Stromal cell of bone marrow (primary cell): ENCODE measurements at places on chromosomes 12 and 14.
A peak's percentile ranks its signal among the peaks of the same experiment; 100 is the strongest.

GRCh38 chr12:8828257-8829124 is 6.1 kb downstream of the A2ML1 start:
- DNase-seq, result no peak

DNA sequence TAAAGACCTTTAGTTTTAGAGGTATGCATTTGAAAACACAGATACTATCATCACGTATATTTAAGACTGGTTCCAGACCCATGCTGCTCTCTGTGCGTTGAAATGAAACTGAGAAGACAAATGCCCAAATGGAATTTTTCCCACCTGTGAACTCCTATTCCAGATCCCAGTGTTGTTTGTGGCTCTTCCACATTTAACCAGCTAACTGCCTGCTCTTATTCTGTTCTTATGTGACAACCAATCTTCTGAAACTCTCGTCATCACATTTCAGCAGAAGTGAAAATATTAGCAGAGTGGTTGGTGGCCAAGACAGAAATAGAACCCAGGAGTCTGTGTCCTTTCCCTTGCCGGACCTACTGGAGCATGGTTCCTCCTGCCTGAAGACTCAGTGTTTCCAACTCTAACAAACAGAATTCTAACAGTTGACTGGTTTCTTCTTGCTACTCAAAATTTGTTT is 460.2 kb downstream of the RAD51B start:
- DNase-seq, result no peak

GRCh38 chr12:78208092-78208491 is 377.4 kb downstream of the NAV3 start:
- DNase-seq, result no peak

- DNase-seq, result no peak
Observed at GRCh38 chr14:73245480-73246325, 8.4 kb downstream of the PAPLN start.

DNA sequence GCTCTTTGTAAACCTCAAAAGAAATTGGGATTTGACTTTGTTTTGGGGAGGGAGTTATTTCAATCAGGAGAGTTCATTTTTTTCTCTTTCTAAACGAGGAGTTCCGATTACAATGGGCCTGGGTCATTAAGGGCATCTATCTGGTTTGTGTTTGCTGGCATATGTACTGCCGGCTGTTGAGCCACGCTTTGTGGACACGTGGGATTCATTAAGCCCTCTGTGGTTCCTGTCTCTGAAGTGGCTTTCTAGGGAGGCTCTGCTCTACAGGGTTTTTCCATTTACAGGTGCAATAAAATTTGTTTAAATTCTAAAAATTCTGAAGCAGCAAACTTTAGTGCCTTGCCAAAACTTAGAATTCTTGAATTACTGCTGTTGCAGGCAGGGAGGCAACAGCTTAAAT is 57.9 kb downstream of the GNS start:
- no peak for DNase-seq

- no peak for DNase-seq
Observed at GRCh38 chr12:130846369-130846768, 7.3 kb upstream of the STX2 start.

GRCh38 chr12:12095021-12095420 is 24.3 kb downstream of the BCL2L14 start:
- DNase-seq, result no peak

DNA sequence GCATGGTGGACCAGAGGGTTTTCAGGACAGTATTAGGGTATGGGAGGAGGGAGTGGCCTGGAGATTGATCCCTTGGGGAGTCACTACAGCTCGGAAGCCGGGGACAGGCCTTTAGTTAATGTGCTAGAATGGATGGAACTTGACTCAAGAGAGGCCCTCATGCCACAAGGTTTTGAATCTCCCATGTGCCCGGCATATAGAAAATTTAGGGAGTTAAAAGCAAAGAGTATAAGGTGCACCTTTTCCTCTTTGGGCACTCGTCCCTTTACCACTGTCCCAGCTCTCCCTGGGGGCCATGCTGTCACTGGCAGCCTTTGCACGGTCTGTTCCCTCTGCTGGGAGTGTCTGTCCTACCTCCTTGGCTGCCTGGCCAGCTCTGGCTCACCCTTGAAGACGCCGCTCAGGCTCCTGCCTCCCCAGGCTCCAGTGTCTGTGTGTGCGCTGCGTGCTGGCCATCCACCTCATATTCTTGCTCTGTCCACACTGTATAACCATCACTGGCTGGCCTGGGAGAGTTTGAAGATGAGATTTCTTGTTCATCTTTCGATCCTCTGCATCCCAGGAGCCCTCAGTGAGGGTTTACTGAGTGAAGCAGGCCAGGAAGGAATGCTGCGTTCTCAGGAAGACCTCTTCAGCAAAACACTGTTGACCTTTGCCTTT is 161.3 kb downstream of the ZFP36L1 start:
- no peak for DNase-seq

DNA sequence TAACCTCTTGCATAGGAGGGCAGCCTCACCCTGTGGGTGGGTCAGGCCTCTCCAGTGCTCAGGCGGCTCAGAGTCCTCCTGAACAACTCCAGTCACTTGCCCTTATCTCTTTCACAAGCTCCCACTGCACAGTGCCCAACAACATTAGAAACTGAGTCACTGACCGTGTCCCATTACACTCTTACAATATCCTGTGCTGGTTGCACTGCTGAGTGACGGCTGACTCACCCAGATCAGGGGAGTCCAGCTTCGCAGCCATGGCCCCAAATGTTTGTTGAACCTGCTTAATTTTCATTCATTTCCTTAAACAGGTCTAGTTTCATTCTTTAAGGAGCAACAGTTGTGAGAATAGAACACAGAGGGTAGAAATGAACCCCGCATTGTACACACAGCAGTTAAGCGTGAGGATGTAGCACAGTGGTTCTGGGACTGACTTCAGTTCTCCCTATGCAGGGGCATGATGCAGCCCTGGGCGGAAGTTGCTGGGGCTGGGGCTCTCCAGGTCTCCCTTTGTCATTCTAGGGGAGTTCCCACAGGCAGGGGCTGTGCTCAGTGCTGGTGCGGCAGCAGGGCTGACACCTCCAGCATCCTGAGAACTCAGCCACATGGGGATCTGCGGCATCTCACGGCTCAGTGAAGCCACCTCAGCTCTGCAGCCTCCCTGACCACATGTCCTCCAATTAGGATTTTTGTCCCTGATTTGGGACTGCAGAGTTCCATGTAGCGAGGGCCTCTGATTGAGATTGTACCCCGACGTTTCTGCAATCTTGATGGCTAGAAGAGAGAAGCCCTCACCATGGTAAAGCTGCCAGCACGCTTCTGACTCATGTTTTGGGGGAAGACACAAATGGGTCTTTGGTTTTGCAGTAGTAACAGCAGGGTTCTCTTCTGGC is 16.1 kb downstream of the GPR68 start:
- peak; percentile 63 for DNase-seq

DNA sequence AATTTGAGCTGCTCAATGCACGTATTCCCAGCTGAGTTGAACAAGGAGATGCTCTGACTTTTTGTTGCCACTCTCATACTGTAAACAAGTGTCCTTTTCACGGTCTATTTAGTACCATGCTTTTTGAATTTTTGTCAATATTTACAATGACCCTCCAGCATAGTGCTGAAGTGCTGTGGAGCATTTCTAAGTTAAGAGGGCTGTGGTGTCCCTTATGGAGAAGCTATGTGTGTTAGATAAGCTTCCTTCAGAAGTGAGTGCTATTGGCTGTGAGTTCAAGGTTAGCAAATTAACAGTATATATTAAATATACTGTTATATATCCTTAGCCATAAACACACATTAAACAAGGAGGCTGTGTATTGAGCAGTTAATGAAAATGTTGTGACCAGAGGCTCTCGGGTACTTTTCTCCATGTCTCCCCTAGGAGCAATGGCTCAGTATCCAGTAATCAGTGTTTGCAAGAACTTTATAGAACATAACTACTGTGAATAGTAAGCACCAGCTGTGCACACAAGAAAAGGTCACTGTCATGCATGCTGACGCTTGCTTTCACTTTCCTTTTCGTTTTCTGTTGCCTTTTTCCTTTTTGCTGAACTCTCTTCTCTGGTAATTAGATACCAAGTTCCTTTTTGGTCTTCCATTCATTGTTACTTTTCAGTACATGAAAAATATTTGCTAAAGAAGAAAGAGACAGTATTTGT is 187.2 kb upstream of the NEDD1 start:
- peak; percentile 17 for DNase-seq

DNA sequence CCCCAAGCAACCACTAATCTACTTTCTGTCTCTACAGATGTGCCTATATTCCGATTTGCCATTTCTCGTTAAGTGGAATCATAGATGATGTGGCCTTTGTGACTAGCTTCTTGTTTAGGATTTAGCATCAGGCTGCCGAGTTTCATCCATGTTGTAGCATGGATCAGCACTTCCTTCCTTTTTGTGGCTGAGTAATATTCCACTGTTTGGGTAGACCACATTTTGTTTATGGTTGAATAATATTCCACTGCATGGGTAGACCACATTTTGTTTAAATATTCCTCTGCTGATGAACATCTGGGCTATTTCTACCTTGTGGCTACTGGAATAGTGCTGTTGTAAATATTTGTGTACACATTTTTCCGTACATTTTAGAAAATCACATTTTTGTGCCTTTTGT is 36.4 kb downstream of the SPRING1 start:
- DNase-seq, result no peak

DNA sequence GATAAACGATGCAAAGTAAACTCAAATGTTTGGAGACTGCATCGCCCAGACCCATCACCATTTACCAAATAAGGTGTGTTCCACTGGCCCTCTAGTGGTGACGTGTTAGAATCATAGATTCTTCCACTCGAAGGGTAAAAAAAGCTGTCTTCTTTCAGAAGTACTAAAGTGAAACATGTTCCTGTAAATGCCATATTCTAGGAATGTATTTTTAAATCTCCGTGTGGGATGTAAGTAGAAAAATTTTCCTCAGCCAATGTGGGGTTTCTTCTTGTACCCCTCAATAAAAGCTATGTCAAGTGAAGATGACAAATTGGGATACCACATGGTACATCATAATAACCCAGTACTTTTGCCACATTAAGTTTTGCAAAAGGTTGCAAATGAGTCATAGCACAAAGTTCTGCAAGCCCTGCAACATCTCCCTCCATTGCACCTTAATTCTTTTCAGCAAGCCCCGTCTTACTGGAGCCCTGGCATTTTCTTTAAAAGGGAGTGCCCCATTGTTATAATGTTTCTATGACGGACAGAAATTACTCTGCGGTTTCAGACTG is 100.8 kb downstream of the CCER1 start:
- DNase-seq, result peak; percentile 41

DNA sequence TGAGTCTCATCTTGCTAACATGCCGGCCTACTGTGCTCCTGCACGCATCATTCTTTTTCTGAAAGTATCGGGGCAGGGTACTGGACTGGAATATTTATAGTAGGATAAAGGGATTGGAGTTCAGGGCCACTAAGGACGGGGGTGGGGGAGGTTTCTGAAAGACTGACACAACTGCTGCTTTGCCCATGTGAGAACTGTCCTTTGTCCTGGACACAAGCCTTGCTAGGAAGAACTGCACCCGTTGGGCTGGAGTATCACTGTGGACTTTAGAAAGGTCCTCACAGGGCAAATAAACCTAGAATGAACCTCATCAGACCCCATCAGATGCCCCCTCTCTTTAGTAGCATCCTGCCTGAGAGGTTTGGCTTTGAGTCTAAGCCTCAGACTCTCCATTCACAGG is 87.6 kb downstream of the PRMT8 start:
- no peak for DNase-seq

DNA sequence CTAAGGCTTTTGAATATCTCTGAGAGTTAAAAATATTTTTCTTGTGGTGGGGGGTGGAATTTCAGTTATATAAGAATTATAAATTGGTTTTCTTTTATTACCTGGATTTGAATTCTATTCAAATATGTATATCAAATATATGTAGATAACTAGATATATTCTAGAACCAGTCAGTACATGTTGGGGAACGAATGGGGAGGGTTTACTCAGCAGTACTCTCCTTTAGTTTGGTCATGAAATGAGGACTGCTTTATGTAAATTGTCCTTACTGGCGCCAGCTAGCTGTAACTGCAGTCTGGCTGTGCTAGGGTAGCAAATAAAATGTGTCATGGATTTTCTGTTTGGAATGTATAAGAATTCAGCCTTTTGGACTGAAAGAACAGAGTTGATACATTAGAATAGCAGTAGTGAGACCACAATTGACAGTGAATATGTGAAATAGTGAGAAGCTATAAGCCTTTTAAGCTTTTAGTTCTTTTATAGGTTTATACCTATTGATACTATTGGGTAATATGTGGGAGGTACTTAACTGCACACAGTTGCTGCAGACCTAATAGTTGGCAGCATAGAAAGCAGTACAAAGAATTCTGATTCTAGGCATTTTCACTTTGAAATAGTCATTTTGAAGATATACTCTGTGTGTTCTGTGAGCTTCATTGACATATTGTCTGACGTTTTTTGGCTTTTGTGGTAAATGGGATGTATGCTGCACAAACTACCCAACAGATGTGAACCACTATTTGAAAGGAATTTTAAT is 29.0 kb downstream of the ATF7IP start:
- DNase-seq, result peak; percentile 66

DNA sequence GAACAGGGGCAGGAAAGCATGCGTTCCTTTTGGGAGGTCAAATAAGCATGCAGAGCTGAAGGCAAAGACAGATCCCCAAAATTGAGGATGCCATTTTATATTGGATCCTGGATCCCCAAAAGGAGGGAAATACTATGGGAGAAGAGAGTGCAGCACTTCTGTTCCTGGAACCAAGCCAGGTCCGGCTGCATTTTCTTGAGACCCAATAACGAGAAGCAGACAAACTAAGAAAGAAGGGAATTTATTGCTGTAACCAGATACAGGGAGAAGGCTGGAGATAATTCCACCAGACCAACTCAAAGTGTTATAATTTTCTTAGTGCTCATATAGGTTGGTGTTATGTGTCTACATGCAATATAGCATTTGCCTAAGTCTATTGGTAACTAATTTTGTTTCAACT is 60.8 kb downstream of the PDE6H start:
- DNase-seq, result no peak

DNA sequence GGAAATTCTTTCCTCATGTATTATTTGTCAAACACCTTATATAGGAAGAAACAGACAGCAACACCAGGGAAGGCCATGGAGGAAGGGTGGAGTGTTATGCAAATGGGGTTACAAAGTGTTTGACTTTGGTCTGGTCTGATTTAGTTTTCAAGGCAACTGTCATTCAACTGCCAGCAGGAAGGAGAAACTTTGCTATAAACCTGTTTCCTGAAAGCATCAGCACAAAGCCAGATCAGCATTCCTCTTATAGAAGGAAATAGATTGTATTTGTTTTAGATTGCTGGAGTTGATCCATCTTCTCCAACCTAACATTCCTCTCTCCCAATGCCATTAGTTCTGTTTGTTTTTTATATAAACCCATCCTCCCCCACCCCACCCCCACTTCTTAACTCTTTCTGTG is 65.7 kb downstream of the STAB2 start:
- DNase-seq, result no peak

GRCh38 chr14:60686865-60687264 is 37.3 kb downstream of the SIX4 start:
- DNase-seq, result no peak

GRCh38 chr14:62103464-62103863 is 341.2 kb downstream of the SNAPC1 start:
- DNase-seq, result no peak

- no peak for DNase-seq
Observed at GRCh38 chr14:81831128-81831820, 297.6 kb upstream of the SEL1L start.

- no peak for DNase-seq
Observed at GRCh38 chr14:36649872-36650650, 11.6 kb upstream of the PAX9 start.
